ENCODE measurements at places on chromosomes 2 and 18.
A peak's percentile ranks its signal among the peaks of the same experiment; 100 is the strongest.

DNA sequence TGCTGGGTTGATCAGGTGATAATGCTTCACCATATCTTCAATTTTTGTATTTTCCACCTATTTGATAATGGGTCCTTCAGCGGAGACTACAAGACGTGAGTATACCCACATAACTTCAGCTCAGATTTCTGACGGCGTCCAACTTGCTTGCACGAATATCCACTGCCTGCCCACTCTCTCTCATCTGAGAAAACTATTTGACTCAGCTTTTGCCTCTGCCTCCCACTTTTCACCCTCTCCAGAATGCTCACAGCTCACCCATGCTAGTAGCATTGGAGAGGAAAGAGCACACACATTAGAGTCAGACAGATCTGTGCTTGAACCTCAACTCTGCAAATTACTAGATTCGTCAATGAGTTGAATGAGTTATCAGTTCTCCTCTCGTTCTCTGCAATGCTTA lies 166.8 kb downstream of the BCL2 start:
- DNase-seq: no peak

GRCh38 chr2:224278531-224278930 lies 123.4 kb downstream of the FAM124B start:
- no peak for DNase-seq

- DNase-seq: no peak
Observed at GRCh38 chr2:15223887-15224286, 337.2 kb downstream of the NBAS start.

GRCh38 chr2:179297927-179298326 lies 33.3 kb upstream of the SESTD1 start:
- DNase-seq: no peak

DNA sequence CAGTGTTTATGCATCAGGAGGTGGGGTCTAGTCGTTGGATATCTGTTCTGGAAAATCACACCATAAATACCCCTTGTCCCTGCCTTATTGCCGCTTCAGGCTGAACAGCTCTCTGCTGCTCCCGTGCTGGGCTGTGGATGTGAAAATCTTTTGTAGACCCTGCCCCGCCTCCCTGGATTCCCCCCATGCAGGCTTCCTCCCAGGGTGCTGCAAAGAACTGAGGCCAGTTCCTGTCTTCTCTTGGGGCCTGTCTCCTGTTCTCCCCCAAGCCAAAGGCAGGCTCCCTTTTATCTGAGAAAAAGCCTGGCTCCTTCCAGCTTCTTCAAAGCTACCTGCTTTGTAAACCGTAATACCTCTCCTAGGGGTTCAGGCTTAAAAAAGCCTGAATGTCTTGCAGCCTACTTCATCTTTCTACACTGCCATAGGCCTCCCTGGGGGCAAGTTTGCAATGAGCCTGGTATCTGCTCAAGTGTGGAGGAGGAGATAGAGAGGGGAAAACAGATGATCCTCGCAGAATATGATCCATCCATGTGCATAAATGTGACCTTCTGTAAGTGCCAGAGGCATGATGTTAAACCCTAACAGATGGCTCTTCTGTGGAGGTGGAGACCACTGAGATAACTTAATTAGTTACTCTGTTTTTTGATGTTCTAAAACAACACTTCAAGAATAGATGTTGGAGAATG lies 55.3 kb downstream of the VWA3B start:
- DNase-seq: no peak

- no peak for DNase-seq
Observed at GRCh38 chr2:220006152-220006621, 378.8 kb downstream of the SLC4A3 start.

DNA sequence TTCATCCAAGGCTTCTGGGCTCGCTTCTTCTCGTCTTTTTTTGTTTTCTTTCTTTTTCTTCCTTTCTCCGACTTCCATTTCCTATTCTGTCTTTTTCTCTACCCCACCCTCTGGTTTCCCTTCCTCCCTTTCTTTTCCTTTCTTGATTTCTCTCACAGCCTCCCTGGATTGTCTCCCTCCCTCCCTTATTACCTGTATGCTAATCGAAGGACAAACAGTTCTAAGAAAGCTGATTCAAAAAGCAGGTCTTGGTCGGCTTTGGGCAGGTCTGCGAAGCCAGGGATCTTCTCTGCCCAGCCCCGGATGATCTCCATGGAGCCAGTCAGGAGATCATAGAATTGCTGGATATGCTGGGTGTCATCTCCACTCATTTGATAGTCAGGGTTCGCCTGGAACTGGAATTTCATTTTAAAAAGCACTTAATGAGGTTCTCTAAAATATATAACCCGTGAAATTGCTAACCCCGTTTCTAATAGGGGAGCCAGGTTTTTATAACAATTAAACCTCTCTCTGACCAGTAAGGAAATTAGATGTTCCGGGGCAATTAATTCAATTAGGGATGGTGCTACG lies 5.9 kb downstream of the NR4A2 start:
- no peak for DNase-seq

GRCh38 chr2:159459279-159459678 lies 157.1 kb downstream of the BAZ2B start:
- no peak for DNase-seq

GRCh38 chr18:52694804-52695203 lies 354.8 kb downstream of the DCC start:
- DNase-seq: peak; percentile 77
